HT1080 (cell line): ENCODE measurements at places on chromosomes 6 and 20. TPM values are rescaled to one million over a fixed set of nuclear protein-coding genes. Genes with fewer than 3 reads are reported as not detected.

SCAND1 gene
- total RNA-seq: 103 and 136 TPM in 2 replicates

PPIL4 gene
- 15.1 and 16.9 TPM in 2 replicates for total RNA-seq

SLC35D3 gene
- 0.07 TPM in 1 of 2 replicates, not detected in the other for total RNA-seq

KIF13A gene
- total RNA-seq: 23.8 and 26.1 TPM in 2 replicates

RAMACL gene
- 0.07 and 0.19 TPM in 2 replicates for total RNA-seq

OPRM1 gene
- total RNA-seq: not detected in 2 replicates

CCN6 gene
- not detected in 2 replicates for total RNA-seq

ARFGEF3 gene
- total RNA-seq: 4.1 and 4.5 TPM in 2 replicates
